ENCODE measurements at places on chromosomes 16 and 17. TPM values are rescaled to one million over a fixed set of nuclear protein-coding genes. Genes with fewer than 3 reads are reported as not detected.
A peak's percentile ranks its signal among the peaks of the same experiment; 100 is the strongest.

Gene GAS2L2
- not detected for total RNA-seq

Gene NAGS
- total RNA-seq = 2.4 TPM

Gene P2RX1
- total RNA-seq = 0.68 TPM

DNA sequence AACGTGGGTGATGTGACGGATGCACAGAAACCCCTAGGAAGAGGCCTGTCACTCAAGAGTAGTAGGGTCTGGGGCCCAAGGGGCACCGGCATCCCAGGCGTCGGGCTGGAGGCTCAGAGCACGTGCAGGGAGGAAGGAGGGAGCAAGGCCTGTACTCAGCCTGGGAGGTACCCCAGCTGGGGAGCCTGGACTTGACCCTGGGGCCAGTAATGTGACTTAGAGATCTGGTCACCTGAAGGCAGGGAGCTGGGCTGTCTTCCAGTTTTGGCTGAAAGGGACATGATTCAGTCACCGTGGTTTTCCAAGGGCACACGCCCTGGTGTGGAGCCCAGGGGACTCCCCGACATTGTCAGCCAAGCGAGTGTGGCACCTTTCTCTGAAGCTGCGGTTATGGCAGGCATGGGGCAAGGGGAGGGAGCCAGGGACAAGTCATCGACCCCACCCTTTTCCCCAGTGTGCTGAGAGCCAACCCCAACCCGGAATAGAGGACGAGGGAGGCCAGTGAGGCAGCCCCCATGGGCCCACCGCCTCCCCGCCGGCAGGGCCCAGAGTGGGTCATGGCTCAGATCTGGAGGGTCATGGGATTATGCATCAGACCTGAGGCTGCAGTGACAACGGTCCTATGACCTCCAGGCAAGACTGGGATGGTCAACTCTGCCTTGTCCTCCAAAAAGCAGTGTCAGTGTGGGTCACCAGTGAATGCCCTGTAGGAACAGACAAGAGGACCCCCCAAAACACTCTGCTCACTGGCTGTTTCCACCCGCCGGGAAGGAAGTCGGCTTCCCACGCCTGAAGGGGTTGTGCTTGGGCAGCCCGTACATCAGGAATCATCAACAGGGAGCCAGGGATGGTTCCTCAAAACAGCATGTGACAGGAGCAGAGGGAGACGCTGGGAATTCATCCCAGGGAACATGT is 41.9 kb downstream of the MEAK7 start:
- ATAC-seq = peak; percentile 69

DNA sequence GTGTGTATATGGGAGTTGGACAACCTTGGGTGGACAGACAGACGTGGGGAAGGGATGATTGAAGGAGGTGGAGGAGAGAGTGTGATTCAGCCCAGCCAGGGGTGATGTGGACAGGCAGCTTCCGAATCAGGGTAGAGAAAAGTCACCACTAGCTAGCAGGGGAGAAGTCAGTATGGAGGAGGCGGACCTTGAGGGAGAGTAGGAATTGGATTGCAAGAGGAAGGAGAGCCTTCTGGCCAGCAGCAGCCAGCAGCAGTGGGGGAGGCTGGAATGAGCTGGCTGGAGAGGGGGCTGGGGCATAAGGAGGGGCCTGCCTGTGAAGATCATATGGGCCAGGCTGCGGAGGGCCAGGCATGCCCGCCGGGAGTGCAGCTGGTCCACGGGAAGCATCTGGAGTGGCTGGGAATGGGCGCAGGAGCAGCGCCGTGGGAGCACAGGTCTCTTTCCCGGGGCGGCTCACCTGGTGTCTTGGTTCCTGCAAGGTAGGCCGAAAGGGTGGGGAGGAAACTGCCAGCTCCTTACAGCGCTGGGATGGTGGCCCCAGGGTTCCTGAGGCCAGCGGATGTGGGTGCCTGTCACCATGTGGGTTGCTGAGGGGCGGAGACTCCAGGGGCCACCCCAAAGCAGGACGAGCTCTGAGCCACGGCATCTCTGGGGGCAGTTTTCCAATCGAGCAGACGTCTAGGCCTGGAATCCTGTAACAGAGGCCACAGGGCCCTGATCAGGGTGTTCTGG is 235.3 kb downstream of the SEC14L1 start:
- no peak for ATAC-seq

- no peak for ATAC-seq
Observed at GRCh38 chr16:84927621-84928591, 83.4 kb downstream of the ZDHHC7 start.

- peak; percentile 40 for ATAC-seq
Observed at GRCh38 chr17:48499735-48500434, 30.9 kb downstream of the HOXB1 start.
